SW 1271 (cell line): ENCODE measurements at places on chromosomes 5 and 9.

GRCh38 chr5:1067141-1068121 lies 44.4 kb downstream of the SLC12A7 start:
- DNase-seq, result no peak

GRCh38 chr5:176519810-176520720 lies 17.1 kb downstream of the RNF44 start:
- DNase-seq, result no peak

DNA sequence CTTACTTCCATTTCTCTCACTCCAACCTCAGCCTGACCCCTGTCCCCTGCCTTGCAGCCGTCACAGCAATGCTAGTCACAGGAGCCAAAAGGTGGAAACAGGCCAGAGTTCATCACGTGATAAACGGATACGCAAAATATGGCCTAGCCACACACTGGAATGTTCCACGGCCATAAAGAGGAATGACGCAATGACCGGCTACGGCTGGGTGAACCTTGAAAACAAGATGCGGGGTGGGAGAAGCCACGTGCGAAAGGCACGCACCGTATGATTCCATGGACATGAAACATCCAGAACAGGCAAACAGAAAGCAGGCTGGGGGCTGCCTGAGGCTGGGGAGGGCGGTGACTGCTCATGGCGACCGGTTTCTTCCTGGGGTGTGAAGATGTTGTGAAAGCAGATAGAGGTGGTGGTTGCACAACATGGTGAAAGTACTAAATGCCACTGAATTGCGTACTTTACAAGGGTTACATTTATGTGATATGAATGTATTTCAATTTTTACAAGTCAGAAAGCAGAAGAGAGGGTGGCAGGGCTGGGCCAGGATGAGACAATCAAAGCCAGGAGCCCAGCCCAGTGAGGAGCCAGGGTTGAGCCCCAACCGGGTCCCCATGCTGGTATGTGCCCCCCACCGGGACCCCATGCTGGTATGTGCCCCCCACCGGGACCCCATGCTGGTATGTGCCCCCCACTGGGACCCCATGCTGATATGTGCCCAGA lies 117.8 kb upstream of the SARDH start:
- no peak for DNase-seq

GRCh38 chr5:169826618-169827017 lies 153.7 kb downstream of the INSYN2B start:
- DNase-seq, result no peak

DNA sequence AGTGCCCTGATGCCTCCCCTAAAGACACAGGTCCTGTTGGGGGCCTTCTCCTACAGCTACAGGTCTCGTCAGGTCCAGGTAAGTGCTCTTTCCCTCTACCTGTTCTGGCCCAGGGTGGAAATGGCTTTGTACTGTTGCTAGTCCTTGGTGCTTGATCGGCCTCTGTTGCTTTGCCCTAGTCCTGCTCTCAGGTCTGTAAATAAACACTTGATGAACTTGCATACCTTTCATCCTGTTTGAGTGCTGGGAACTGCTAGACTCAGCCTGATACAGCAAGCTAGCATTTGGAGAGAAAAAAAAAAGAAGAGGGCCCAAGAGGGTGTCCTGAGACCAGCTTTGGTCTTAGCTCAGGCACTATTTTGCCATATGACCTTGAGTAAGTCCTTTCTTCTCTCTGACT lies 21.8 kb upstream of the ZNF618 start:
- DNase-seq, result no peak

- no peak for DNase-seq
These were observed 29.0 kb downstream of the PDE6A start for GRCh38 chr5:149915392-149916260.

DNA sequence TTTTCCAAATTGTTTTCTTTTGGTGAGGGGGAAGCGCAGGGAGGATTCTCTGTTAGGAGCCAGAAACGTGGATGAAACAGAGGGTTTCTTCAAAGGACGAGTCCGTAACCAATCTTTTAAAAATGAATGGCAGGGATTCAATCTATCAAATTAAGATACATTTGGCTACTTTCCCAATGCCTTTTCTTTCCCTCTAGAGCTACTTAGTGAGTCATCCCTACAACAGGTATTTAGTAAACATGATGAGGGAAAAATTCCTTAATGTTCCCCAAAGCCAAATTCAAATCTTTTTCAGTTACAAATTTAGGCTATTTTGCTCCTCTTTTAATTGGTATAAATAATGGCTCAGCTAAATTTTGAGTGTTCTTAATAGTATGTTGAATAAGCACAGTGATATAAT lies 366.4 kb upstream of the RIOK2 start:
- DNase-seq, result no peak

DNA sequence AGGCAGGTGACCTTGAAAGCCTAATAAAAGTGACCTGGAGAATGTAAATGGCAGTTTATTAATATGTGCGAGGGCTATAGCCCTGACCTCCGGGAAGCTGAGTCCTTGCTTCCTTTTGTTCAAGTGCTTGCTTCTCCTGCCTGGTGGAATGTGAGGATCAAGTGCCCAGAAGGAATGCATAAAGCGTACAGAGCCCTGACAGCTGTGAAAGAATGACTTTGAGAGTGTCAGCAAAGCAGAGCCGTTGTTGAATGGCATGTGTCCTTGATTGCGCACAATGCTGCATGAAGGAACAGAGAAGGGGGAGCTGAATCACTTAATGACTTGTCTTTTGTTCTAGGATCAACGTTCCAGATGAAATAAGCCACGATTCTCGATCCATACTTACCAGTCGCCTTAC lies 133.0 kb downstream of the SLF1 start:
- DNase-seq, result no peak

- no peak for DNase-seq
These were observed 87.7 kb downstream of the NSUN2 start for GRCh38 chr5:6545036-6545693.

GRCh38 chr5:32283539-32284377 lies 29.0 kb downstream of the MTMR12 start:
- no peak for DNase-seq

DNA sequence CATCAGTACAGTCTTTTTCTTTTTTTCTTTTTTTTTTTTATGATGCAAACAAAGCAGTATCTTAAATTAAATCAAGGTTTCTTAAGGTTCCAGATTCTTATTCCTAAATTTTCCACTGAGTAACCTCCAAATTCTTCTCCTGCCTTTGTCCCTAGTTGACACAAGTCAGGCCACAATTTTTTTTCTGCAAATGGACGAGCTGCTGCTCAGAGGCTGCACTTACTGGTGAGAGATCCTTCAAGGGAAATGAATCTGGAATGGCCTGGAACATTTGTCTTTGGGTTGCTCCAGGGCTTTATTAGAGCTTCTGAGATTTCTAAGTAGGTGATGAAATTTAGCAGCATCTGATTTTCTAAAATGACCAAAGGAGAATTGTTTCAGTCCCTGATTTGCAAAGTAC lies 39.3 kb downstream of the PIK3R1 start:
- no peak for DNase-seq

GRCh38 chr5:180069589-180070247 lies 1.8 kb downstream of the RNF130 start:
- DNase-seq, result no peak
